ENCODE measurements at places on chromosomes 4 and X. TPM values are rescaled to one million over a fixed set of nuclear protein-coding genes. Genes with fewer than 3 reads are reported as not detected.

GLRB gene
- 0.38 TPM for total RNA-seq

- H3K27ac ChIP-seq = no peak overlapping the region
- H3K4me1 ChIP-seq = no peaks in the 10 kb centered on the region
- DNase-seq = no peak
- H3K36me3 ChIP-seq = no peaks in the 10 kb centered on the region
- no peak overlapping the region for H3K4me3 ChIP-seq
Observed at GRCh38 chrX:153669174-153669890, 4.3 kb downstream of the PNCK start.

GRCh38 chr4:18069810-18070209 is 48.3 kb upstream of the LCORL start:
- DNase-seq = no peak
- no peaks in the 10 kb centered on the region for H3K36me3 ChIP-seq
- H3K27ac ChIP-seq = no peak overlapping the region
- H3K4me1 ChIP-seq = no peaks in the 10 kb centered on the region

MAP9 gene
- 3.7 TPM for total RNA-seq

DOK7 gene
- total RNA-seq = not detected

DNA sequence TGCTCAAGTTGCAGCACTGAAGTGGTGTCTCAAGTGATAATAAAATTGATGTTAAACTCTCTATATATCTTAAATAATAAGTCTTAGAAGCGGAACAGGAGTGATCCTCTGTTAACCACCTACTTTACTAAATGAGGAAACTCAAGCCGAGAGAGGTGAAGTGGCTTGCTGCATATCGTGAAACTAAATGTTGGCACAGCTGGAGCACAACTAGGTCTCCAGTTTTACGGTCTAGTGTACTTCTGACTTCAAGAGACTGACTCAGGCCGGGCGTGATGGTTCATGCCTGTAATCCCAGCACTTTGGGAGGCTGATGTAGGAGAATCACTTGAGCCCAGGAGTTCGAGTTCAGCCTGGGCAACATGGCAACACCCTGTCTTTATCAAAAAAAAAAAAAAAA is 35.5 kb upstream of the PLS3 start:
- H3K27ac ChIP-seq = no peak overlapping the region
- no peaks in the 10 kb centered on the region for H3K36me3 ChIP-seq
- H3K4me3 ChIP-seq = no peak overlapping the region
- no peak for DNase-seq
- no peaks in the 10 kb centered on the region for H3K4me1 ChIP-seq

CT55 gene
- not detected for total RNA-seq

DNA sequence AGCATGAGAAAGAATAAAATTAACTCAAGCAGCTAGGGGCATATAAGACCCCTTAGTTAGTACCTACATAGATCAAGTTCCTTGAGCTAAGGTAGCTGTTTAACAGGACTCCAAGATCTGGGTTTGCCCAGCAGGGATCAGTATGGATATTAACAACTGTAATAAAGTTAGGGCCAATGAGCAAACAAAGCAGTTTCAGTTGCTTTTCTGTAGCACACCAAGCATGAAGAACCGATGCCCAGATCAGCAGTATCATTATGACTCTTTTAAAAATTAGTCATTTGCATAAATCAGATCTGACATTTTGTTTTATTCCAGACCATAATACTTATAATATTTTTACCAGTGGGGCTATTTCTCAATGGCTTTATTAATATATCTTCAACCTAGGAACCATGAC is 80.9 kb downstream of the C4orf33 start:
- no peaks in the 10 kb centered on the region for H3K36me3 ChIP-seq
- no peak overlapping the region for H3K27ac ChIP-seq
- H3K4me3 ChIP-seq = no peak overlapping the region
- DNase-seq = no peak

Data from esophagus squamous epithelium (tissue), 5 donors.